ENCODE measurements at places on chromosomes 6 and 20. TPM values are rescaled to one million over a fixed set of nuclear protein-coding genes. Genes with fewer than 3 reads are reported as not detected.

Gene HEY2
- not detected for total RNA-seq

Gene UBD
- 3.7 TPM for total RNA-seq

Gene TMEM30A
- 115 TPM for total RNA-seq

Gene TRIM40
- total RNA-seq, result not detected

Gene SLPI
- total RNA-seq, result not detected

Data from activated T-helper 17 cell treated with anti-CD3 and anti-CD28 coated beads, Interleukin-2, amount 50 U/mL, for 72 hours (primary cell).